ENCODE measurements at places on chromosomes 11 and 22.

DNA sequence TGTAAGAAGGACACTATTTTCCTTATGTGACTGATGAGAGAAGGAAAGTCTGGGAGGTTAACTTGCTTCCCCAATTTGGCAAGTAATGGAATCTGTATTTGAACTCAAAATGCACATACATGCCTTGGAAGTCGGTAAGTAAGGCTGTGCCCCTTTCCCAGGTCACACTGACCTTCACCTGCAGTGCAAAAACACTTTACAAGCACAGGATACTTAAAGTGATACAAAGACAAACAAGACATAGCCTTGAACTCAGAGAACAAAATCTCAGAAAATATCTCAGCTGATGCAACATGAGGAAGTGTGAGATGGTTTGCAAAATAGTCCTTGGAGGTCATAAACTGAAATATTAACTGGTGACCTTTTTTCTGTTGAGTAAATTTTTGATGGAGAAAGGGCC is 251.1 kb downstream of the RAB38 start:
- no peak for DNase-seq

DNA sequence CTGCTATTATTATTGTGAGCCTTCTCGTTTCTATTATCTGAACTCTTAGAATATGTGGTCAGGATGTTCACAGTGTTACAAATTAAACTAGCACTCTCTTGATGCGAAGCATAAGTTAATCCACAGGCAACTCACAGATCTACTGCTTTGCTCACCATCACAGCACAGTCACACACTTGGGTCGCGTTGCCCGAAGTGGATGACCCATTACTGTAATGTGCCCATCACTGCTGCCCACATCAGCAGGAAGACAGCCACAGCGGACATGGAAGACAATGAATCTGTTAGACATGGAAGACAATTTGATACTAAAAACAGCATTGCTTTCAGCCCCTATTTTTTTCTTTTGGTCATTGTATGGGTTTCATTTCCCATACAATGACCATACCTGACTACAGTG is 216.4 kb upstream of the B3GAT1 start:
- DNase-seq, result no peak

- no peak for DNase-seq
Observed at GRCh38 chr22:39722501-39722900, 151.9 kb downstream of the CACNA1I start.

GRCh38 chr11:47609675-47610074 is 15.5 kb upstream of the C1QTNF4 start:
- DNase-seq, result no peak

- peak; percentile 1 for DNase-seq
Observed at GRCh38 chr11:79482800-79483199, 42.0 kb upstream of the TENM4 start.

- no peak for DNase-seq
Observed at GRCh38 chr11:3947061-3947460, 91.6 kb downstream of the STIM1 start.

DNA sequence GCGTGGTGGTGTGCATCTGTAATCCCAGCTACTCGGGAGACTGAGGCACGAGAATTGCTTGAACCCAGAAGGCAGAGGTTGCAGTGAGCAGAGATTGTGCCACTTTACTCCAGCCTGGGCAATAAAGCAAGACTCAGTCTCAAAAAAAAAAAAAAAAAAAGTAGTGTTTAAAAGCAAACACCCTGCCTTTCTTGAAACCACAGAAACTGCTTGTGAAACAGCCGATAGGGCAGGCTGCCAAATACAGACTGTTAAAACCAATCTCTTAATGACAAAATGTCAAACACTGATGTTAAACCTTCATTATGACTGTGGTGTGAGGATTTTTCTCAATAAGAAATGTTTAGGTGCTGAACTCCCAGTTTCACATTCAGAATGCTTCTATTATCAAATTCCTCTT is 27.3 kb downstream of the MARK2 start:
- peak; percentile 62 for DNase-seq

- DNase-seq, result no peak
Observed at GRCh38 chr11:129723761-129724162, 91.9 kb upstream of the TMEM45B start.

DNA sequence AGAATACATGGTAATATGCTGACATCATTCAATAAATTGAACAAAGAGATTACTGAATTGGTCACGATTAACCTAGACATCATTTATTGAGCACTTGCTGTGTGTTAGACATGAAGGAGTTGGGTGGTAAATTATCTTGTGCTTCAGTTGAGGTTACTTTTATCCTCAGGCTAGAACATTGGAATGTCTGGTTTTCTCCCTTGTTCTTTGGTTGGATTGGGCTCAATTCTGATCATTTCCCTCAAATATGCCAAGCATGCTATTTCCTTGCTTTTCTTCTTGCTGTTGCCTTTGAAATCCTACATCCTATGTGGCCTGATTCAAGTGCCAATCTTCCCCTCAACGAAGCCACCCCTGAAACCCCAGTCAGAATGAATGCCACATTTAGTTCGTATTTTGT is 65.8 kb downstream of the DEUP1 start:
- DNase-seq, result no peak

- no peak for DNase-seq
Observed at GRCh38 chr11:86916330-86916729, 38.9 kb downstream of the FZD4 start.
